ENCODE measurements at places on chromosomes 1 and 21.

DNA sequence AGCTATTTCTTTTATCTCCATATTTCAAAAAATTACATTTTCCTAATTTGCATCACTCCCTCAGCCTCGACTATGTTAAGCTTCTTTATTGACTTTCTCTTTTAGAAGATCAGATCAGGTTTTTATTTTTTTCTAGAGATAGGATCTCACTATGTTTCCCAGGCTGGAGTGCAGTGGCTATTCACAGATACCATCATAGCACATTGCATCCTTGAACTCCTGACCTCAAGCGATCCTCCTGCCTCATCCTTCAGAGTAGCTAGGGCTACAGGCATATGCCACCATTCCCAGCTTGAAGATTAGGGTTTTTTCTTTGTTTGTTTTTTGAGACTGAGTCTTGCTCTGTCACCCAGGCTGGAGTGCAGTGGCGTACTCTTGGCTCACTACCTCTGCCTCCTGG, 20.1 kb downstream of the UCK2 start:
- no peak for DNase-seq

DNA sequence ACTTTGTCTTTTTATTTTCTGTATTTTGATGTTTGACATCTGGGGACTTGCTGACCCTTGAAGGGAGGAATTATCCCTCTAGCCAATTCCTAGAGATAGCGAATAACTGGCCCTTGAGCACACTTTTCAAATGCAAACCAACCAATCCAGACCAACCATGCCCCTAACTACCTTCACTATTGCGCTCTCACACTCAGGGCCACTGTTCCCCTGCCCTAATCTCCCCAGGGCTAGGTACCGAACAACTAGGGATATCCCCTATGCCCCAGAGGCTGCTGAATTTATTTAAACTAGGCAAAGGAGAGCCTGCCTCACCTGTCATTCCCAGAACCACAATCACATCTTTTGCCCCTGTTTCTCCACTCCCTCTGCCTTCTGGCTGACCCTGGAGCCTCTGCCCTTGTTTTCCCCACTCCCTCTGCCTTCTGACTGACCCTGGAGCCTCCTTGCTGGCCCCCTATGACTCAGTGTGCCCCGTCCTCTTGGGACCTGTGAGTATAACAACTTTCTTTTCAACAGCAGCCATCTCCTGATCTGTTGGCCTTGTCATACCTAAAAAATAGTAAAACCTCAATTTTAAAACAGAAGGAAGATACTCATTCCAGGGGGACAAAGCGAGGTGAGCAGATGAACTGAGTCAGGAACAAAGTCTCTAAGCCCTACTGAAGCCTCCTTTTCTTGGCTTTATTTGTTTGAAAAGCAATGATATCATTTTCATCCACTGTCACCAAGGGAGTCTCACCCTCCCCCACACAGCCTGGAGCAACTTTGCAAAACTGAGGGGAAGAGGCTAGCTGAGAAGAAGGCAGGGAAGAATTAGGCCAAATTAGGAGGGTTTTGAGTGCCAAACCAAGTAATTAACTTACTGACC, 115.5 kb downstream of the NMNAT2 start:
- no peak for DNase-seq

GRCh38 chr1:198641501-198641900, 2.7 kb downstream of the PTPRC start:
- DNase-seq = no peak

DNA sequence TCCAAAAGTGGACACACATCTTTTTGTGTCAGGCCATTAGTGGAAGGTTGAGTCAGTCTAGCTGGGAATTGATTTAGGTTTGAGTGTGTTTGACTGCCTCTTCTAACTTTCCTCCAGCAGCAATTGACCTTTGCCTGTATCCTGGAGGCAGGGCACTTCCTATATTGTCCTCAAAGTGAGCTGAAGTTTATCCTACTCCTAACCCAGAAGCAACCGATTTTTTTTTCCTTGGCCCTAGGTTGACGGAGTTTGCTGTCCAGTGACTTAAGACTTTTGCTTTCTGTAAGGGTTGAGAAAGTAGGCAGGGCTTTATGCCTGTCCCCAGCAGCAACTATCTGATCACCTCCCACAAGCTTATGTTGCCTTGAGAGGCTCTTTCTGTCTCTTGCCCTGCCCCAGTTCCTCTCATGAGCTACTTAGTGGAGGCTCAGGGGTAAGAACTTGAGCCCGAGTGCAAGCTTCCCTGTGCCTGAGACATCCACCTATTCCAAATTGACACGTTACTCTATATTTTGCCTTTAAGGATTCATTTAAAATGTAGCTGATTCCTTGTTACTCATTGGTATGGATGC, 30.9 kb downstream of the SLC35F3 start:
- DNase-seq = no peak

DNA sequence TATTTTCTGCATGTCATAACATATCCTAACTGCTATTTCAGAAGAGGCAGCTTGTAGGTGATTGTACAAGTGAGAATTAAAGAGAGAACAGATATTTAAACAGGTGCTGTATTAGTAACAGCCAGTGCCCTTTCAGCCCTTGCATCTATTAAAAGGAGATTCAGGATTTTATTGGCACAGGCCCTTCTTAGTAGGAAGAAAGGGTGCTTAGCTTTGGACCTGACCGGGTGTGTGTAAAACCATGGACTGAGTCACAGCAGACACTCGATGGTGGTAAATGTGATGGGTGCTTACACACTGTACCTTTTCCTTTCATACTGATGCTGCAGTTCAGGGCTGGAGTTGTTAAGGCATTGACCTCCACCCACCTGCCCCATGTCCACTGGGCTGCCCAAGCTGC, 12.7 kb upstream of the CD101 start:
- DNase-seq = no peak

All from kidney tubule cell (primary cell).